ENCODE measurements at places on chromosomes 7 and 10.

DNA sequence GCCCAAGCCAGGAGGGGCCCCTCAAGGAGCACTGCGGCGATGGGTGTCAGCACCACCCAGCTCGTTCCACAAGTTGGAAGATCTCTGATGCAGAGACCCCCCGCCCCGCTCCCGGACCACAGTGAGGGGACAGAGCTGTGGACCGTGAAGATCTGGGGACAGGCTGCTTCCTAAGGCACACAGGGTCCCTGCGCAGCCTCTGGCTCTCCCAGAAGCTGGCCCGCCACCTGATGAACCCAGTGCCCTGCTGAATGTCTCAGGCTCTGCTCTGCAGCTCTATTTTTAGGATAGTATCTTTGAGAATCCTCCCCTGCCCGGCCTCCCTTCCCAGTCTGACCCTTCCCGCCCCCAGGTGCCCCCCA lies 29.7 kb downstream of the GBX1 start:
- peaks cover 65% of the 10 kb centered on the region for H3K36me3 ChIP-seq
- H3K4me1 ChIP-seq, result no peaks in the 10 kb centered on the region
- no peak overlapping the region for H3K27ac ChIP-seq
- no peak for DNase-seq

DNA sequence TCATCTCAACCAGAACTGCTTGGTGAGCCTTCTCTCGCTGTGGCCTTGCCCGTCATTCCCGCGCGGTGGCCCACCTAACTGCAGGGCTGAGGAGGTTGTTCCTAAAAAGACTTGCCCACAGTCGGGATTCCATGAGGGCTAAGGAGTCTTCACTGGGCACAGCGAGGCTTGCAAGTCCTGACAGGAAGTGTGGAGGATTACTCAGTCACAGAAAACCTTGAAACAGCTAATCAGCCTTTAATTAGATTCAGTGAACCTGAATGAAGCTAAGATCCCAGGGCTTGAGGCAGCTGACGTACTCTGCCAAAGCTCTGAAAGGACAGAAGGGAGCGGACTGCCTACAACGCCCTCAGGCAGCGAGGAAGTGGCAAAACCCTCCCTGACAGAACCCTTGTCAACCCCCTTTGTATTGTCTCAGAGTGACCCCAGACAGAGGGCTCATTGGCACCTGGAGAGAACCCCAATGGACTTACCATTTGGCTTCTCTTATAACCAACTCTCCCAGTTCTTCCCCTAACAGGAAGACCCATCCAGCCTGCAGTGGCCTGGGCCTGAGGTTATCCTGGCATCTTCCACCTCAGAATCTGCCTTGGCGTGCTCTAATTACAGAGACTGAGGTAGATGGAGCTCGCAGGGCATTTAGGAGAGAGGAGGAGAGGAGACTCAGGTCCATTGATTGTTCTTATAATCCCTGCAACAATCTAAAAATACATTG lies 2.5 kb upstream of the LAMB4 start:
- no peaks in the 10 kb centered on the region for H3K4me1 ChIP-seq
- no peaks in the 10 kb centered on the region for H3K27me3 ChIP-seq
- DNase-seq, result no peak
- H3K36me3 ChIP-seq, result no peaks in the 10 kb centered on the region

GRCh38 chr7:2928256-2928612 lies 84.1 kb upstream of the GNA12 start:
- H3K4me3 ChIP-seq, result no peak overlapping the region
- H3K4me1 ChIP-seq, result no peaks in the 10 kb centered on the region
- no peak overlapping the region for H3K27ac ChIP-seq
- no peaks in the 10 kb centered on the region for H3K27me3 ChIP-seq
- no peak for DNase-seq

GRCh38 chr10:71290331-71290730 lies 28.7 kb upstream of the SLC29A3 start:
- H3K27me3 ChIP-seq, result no peaks in the 10 kb centered on the region
- no peak overlapping the region for H3K27ac ChIP-seq
- peaks cover 38% of the 10 kb centered on the region for H3K36me3 ChIP-seq
- no peak for DNase-seq

DNA sequence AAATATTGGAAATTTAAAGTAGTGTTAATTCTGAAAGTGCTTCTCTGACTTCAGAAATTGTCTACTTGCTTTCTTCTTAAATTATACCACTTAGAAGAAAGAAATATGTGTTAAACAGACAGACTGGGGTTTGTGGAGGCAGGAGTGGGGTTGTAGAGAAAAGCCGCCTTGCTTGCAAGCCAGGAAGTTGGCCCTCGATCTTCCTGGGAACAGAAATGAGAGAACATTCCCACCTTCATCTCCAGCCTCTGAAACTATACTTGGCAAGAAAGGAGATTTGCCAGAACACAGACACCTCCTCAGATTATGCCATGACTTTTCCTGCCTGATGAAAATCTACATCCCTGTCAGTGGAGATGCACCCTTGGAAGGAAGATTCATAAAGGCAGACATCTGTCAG lies 171.2 kb upstream of the CHRM2 start:
- no peaks in the 10 kb centered on the region for H3K27me3 ChIP-seq
- no peaks in the 10 kb centered on the region for H3K36me3 ChIP-seq
- no peak for DNase-seq
- H3K27ac ChIP-seq, result no peak overlapping the region
- no peak overlapping the region for H3K4me3 ChIP-seq

DNA sequence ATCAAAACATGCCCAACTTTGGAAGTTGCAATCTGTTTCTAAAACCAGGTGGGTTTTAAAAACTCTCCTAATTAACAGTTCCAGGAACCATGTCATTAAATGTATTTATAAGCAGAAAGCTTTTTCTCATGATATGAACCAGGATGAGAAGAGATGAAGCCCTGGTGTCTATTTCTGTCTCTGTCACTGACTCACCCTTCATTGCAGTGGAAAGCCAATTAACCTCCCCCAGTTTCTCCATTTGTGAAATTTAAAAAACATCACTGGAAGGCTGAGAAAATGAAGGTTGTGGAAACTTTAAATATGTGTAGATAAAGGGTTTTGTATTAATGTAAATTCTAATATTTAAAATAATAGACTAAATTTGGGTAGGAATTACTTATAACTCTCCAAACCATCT lies 1088.0 kb downstream of the SORCS1 start:
- H3K27me3 ChIP-seq, result no peaks in the 10 kb centered on the region
- no peak overlapping the region for H3K27ac ChIP-seq
- no peak overlapping the region for H3K4me3 ChIP-seq
- H3K36me3 ChIP-seq, result no peaks in the 10 kb centered on the region

DNA sequence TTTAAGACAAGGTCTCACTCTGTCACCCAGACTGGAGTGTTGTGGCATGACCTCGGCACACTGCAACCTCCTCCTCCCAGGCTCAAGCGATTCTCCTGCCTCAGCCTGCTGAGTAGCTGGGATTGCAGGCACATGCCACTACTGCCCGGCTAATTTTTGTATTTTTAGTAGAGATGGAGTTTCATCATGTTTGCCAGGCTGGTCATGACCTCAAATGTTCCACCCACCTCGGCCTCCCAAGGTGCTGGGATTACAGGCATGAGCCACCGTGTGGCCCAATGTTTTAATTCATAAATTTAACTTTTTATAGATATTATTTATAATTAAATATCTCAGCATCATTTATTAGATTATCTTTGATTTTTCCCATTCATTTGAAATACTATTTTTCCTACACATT lies 658.0 kb upstream of the NRG3 start:
- no peaks in the 10 kb centered on the region for H3K36me3 ChIP-seq
- no peak for DNase-seq
- H3K4me3 ChIP-seq, result no peak overlapping the region
- H3K27me3 ChIP-seq, result no peaks in the 10 kb centered on the region
- H3K4me1 ChIP-seq, result no peaks in the 10 kb centered on the region
- H3K27ac ChIP-seq, result no peak overlapping the region

DNA sequence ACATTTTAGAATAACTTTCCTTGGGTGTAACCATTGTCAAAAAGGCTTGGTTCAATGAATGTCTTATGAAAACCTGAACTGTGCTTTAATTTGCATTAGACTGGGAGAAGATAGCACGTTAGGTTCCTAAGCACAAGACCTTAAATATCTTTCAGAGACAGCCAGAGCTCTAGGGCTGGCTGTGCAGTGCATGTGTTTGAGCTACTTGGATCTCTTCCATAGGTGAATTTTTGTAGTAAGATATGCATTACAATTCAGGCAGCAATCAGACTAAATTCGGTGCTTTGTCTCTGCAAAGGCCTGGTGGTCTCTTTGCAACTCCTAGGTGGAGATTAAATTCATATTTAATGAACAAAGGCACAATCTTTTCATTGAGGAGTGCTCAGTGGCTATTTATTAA lies 192.0 kb downstream of the ZNF438 start:
- H3K27ac ChIP-seq, result no peak overlapping the region
- H3K4me3 ChIP-seq, result no peak overlapping the region
- peak; percentile 25 for DNase-seq
- H3K4me1 ChIP-seq, result peaks cover 7% of the 10 kb centered on the region

- H3K36me3 ChIP-seq, result no peaks in the 10 kb centered on the region
- H3K4me1 ChIP-seq, result peaks cover 19% of the 10 kb centered on the region
- no peak for DNase-seq
- H3K27me3 ChIP-seq, result no peaks in the 10 kb centered on the region
- no peak overlapping the region for H3K4me3 ChIP-seq
- H3K27ac ChIP-seq, result no peak overlapping the region
Measured at GRCh38 chr7:112084520-112084971, 121.7 kb downstream of the DOCK4 start.

DNA sequence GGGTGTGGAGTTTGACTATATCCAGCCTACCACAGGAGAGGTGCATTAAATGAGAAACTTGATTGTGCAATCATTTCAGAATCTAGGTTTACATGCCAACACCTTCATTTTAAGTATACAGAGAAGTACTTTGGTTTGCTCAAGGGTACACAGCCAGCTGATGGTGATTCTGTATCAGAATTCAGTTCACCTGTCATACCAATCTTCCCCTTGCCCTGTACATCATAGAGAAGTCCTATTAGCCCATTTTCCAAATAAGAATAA lies 35.0 kb upstream of the PPP1R17 start:
- H3K4me1 ChIP-seq, result no peaks in the 10 kb centered on the region
- no peak overlapping the region for H3K27ac ChIP-seq
- no peak overlapping the region for H3K4me3 ChIP-seq
- H3K27me3 ChIP-seq, result no peaks in the 10 kb centered on the region
- no peaks in the 10 kb centered on the region for H3K36me3 ChIP-seq
- DNase-seq, result no peak

DNA sequence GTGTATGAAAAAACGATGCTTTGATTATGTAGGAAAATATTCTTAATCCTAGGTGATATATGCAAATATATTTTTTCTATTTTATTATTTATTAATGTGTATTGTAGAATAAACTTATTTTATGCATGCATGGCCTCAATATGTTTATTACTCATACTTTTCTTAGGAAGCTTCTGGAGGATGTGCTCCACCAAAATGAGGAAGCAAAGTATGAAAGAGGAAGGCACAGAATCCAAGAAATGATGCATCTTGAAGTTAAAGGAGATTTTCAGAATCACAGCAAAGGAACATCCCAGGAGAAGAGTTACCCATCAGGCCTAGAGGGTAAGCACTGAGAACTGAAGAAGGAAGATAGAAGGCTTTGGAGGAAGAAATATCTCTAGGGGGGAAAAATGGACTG lies 35.0 kb upstream of the MRPS16 start:
- H3K27ac ChIP-seq, result no peak overlapping the region
- no peaks in the 10 kb centered on the region for H3K36me3 ChIP-seq

DNA sequence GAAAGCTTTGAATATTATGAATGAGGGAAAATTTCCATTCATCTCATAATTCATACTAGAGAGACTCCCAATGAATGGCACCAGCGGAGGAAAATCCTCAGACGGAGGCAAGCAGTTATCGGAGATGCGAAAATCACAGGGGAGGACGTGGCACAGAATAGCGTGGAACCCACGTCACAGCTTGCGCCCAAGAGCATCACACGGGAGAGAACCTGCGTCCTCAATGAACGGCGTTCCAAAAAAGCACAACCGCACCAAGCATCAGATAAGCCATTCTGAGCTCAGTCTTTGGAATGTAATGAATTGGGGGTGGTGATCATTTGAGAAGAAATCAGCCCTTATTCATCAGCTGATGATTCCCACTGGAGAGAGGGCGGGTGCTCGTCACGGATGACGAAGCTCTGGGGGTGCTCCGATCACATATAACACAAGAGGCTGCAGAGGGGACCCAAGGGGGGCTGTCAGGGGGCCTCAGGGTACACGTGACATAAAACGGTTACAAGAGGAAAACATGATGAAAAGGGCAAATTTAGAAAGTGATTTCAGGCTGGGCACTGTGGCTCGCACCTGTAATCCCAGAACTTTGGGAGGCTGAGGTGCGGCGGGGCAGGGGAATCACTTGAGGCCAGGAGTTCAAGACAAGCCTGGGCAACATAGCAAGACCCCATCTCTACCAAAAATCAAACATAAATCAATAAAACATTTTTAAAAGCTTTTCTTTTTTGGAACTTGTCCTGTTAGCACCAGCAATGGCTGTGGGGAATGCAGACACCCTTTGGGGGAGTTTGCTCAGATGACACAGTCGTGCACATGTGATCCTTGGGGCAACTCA lies 33.8 kb upstream of the FIS1 start:
- no peaks in the 10 kb centered on the region for H3K36me3 ChIP-seq
- H3K27ac ChIP-seq, result no peak overlapping the region
- DNase-seq, result no peak
- H3K27me3 ChIP-seq, result no peaks in the 10 kb centered on the region
- no peaks in the 10 kb centered on the region for H3K4me1 ChIP-seq

DNA sequence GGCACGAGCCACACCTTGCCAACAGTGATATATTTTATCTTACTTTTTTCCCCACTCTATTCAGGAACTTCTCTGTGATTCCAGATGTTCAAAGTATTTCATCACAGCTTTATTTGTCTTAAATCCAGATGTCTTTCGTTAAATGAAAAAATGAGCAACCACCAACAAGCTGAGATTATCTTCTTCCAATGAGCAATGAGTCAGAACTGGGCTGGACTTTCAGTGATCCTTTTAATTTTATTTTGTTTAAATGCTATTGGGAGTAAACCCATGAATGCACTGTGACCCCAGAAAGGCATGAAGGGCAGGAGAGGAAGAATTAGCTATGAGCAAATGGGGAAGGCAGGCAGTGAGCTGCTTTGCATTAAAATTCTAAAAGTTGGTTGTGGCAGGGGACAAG lies 77.6 kb upstream of the IMMP2L start:
- no peaks in the 10 kb centered on the region for H3K4me1 ChIP-seq
- no peak overlapping the region for H3K4me3 ChIP-seq
- no peaks in the 10 kb centered on the region for H3K36me3 ChIP-seq
- H3K27me3 ChIP-seq, result no peaks in the 10 kb centered on the region
- peak overlapping the region; percentile 23 for H3K27ac ChIP-seq

Measured in vagina (tissue), 2 donors.